ENCODE measurements at places on chromosomes 5 and 9.
A peak's percentile ranks its signal among the peaks of the same experiment; 100 is the strongest.

- no peak for DNase-seq
These were observed 62.8 kb downstream of the DAB2IP start for GRCh38 chr9:121714075-121714705.

- DNase-seq: no peak
These were observed 115.1 kb upstream of the CCDC152 start for GRCh38 chr5:42641336-42642005.

- DNase-seq: no peak
These were observed 51.3 kb upstream of the PRUNE2 start for GRCh38 chr9:76957258-76957657.

GRCh38 chr9:126851286-126851880 is 9.1 kb upstream of the ZBTB34 start:
- no peak for DNase-seq

GRCh38 chr9:90772386-90772785 is 29.2 kb upstream of the SYK start:
- no peak for DNase-seq

- peak; percentile 18 for DNase-seq
These were observed 69.0 kb upstream of the GRAMD2B start for GRCh38 chr5:126354012-126354857.

DNA sequence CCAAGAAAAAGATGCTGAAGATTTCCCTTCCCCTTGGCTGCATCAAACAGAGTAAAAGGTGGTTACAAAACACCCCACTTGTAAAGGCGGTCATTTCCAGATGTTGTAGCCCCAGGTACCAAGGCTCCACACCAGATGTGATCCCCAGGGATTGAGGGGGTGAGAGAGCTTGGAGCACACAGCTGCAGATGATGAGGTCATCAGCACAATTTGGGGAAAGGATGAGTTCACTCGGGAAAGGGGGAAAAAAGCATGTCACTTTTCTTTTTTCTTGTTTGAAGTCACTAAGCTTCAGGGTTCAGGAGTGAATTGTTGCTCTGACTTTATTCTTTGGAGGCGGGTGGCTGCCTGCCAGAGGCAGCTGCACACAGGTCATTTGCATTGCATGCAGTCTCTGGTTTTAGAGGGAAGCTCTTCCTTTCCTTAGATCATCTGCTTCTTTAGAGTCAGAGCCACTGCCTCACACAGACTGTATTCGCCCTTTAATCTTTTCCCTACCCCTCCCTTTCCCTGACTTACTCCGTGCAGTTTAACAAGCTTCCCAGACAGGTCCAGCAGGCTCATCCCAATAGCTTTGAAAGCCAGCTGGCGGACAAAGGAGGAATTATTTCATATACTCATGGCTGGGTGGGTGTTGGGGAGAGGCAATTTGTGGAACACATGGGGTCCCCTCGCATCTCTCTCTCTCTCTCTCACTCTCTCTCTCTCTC is 409.3 kb upstream of the SLC24A2 start:
- DNase-seq: no peak

DNA sequence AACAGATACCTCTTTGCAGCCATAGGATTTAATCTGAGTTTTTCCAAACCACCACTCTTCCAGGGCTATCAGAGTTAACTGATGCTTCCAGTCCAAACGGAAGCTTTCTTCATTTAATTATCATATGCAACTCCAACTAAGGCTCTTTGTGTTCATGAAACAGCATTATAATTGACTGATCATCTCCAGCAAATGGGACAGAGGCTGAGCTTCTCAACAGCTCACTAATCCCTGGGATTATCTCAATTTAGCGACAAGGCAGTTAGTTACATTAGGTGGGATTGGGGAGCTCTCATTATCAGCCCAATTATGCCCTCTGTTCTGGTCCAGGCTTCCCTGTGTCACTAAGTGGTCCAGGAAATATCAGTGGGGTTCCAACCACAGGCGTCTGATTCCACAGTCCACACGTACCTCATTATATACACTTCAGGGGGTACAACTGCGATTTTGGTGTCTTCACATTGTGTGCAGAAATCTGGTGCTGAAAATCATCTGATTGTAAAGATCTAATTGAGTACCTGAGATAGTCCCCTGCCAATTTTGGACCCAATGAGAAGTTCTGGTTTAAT is 313.5 kb upstream of the PANK3 start:
- no peak for DNase-seq

- DNase-seq: no peak
These were observed 31.2 kb downstream of the SEMA4D start for GRCh38 chr9:89466451-89467277.

DNA sequence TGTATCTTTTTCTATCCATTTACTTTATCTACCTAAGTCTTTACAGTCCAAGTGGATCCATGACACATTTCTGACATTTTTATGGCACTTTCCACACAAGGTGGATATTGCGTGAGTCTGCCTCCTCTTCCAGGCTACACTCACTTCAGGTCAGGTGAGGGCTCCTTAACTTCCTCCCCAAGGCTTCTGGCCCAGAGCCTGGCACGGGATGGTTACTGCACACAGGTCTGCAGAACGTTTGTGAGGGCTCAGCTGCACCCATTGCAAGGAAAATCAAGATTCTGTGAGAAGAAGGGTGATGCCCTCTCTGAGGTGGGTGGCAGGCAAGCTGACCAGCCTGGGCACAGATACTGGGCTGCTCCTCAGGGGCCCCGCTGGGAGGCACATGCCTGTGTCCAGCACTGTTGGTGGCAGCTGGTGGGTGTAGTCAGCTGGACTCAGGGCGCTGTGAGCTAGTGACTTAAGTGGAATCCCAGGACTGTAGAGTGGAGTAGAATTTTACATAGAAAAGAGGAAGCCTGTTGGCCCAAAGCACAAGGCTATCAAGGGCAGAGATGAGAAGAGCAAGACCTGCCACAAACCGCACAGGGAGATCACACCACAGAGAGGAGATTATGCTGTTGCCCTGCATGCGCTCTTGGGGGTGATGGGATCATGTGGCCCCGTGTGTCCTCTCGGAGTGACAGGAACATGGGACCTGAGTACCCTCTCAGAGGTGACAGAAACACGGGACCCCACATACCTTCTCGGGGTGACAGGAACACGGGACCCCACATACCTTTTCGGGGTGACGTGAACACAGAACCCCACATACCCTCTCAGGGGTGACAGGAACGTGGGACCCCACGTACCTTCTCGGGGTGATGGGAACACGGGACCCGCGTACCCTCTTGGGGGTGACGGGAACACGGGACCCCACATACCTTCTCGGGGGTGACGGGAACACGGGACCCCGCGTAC is 21.3 kb downstream of the AHRR start:
- no peak for DNase-seq

DNA sequence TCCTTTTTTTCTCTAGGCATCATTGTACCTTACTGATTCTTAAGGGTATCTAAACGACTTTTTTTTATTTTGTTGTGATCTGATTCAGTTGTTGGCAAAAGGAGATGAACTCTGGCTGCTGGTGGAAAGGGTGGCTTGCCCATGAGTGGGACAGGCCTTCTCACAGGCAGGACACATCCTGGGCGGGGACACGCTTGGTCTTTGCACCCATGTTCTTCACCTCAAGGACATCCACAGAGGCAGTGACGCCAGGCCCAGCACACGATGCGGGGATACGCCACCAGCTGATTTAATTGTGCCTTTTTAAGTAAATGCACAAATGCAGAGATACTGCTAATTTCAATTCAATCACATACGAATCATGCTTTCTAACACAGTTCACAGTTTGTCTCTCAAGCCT is 208.1 kb downstream of the FANCC start:
- DNase-seq: no peak

DNA sequence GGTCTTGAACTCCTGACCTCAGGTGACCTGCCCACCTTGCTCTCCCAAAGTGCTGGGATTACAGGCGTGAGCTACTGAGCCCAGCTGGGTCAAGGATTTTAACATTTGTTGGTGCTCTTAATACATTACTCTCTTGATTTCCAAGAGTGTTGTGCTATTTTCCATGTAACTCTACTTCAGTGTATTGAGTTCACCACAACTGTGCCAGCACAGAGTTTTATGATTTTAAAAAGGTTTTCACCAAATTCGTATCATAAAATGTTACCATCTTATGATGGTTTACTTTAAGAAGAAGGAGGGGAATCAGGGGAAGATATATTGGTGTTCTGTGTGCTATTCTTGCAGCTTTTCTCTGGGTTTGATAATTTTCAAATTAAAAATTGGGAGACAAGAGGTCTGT is 6.6 kb upstream of the ADGRD2 start:
- no peak for DNase-seq

DNA sequence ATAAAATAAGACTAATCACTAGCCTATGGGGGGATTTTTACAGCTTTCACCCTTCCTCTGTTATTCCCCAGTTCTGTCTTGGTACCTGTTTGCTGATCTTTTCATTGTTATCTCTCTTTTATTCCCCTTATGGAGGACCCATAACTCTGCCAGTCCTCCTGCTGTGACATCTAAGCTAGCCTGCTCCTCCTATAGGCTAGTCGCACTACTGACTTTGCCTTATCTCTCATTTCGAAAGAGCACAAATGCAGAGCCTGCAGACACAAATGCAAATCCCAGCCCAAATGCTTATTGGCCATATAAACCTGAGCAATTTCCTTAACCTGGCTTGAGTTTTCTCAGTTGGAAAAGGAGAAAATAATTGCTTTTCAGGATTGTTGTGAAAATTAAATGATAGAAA is 59.1 kb upstream of the CAMK4 start:
- no peak for DNase-seq

- DNase-seq: peak; percentile 81
These were observed 883 bp upstream of the VAV2 start for GRCh38 chr9:133992780-133993634.

GRCh38 chr5:111511831-111512374 is 432 bp downstream of the STARD4 start:
- DNase-seq: peak; percentile 17

- DNase-seq: no peak
These were observed 46.1 kb upstream of the MAMDC2 start for GRCh38 chr9:69997524-69997923.

- DNase-seq: no peak
These were observed 230.8 kb upstream of the IRX4 start for GRCh38 chr5:2113348-2114131.

Measured in tibial nerve (tissue), 4 donors.